ENCODE measurements at places on chromosomes 2 and 18.

DNA sequence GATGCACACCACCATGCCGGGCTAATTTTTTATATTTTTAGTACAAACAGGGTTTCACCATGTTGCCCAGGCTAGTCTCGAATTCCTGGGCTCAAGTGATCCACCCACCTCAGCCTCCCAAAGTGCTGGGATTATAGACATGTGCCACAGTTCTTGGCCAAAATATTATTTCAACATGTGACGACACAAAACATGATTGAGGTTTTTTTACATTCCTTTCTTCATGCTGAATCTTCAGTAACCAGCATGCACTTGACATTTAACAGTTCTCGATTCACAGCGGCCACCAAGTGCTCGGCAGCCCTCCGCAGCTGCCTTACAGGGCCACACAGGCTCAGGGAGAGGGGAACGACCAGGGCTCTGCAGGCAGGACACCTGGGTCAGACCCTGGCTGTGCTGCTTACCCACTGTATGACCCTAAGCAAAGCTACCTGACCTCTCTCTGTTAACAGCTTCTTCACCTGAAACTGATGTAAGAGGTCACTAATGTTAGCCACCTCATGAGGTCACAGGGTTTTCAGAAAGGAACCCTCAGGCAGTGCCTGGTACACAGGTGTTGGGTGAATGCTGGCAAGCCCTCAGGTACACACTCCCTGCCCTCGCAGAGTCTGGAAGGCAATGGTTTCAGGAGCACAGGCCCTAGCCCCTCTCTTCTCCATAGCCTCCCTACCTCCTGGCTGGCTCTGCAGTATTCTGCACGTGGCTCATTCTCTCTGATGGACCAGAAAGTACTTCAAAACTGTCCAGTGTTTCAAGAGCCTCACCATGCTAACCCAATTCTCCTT lies 25.7 kb downstream of the TUBB6 start:
- no peak for DNase-seq

GRCh38 chr2:72115110-72116080 lies 32.3 kb downstream of the CYP26B1 start:
- peak; percentile 97 for DNase-seq

GRCh38 chr2:173955004-173955403 lies 10.2 kb downstream of the SP3 start:
- no peak for DNase-seq

DNA sequence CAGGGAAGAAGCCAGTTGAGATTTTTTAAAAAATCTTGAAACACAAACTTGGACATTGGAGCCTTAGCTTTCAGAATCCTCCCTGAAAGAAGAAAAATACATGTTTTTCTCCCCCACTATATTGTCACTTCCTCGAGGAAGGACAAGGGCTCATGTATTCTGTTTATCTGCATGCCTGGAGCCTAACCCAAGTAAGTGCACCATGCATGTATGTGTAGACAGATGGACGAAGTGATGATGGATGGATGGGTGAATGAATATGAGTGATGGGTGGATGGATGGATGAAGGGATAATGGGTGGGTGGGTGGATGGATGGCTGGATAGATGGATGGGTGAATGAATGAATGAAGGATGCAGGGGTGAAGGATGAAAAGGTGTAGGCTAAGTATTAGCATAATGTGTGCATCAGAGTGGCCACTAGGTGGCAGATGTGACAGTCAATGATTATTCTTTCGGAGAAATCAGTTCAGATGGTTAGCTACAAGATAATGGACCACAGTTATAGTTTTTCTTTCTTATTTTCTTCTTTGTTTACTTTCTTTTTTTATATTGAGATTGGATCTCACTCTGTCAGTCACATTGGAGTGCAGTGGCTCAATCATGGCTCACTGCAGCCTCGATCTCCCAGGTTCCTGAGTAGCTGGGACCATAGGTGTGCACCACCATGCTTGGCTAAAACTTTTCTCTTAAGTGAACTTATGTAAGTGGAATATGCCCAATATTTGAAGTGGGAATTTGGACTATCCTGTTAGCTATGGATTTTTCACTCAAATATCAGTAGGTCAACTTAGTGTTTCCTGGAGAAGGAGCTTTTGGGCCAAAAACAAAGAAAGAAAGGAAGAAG lies 18.5 kb upstream of the CCDC93 start:
- peak; percentile 63 for DNase-seq

DNA sequence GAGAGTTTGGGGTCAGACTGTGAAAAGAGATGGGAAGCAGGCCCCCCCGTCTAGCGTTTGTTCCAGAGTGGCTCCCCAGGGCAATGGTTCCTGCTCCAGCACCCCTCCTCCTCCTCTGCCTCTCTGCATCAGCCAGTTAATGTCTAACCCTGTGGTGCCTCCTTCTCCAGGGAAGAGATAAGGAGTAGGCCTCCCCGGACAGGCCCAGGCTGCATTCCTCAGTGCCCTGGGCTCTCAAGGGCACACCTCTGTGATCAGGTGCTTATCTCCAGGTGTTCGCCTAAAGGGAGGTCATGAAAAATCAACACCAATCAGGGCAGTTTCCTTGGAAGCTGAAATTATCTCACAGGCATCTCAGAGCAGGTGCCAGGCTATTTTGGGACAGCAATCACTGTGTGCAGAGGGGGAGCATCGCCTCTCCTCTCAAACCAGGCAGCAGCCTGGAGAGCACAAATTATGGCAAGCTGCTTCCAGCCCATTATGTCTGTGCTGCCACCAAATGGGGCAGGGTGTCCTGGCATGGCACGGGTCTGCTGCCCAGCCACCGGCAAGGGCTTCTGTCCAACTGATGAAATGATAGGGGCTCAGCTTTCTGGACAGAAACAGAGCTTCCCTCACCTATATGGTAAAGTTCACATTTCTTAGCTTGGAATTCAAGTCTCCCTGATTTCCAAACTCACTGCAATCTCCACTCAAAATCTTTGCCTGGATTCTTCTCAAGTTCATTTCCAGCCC lies 255.8 kb upstream of the SLC14A2 start:
- DNase-seq: no peak

DNA sequence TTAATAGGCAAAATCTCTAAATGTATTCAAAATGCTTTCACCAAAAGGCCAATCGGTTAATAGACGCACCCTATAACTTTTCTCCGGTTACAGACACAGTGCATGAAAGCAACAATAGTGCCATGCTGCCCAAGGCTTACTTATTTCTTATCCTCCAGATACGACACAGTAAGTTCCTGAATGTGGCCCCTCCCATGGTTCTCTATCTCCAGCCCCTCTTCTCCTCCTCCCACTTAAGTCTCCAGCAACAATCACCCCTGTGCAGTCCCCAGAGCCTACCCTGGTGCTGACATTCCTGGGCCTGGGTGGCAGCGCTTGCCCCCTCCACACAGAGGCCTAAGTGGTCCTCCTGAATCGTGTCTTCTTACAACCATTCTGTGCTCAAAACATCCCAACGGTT lies 3.6 kb downstream of the KIDINS220 start:
- DNase-seq: no peak

- DNase-seq: peak; percentile 2
Measured at GRCh38 chr2:211513446-211513845, 957.0 kb downstream of the CPS1 start.

DNA sequence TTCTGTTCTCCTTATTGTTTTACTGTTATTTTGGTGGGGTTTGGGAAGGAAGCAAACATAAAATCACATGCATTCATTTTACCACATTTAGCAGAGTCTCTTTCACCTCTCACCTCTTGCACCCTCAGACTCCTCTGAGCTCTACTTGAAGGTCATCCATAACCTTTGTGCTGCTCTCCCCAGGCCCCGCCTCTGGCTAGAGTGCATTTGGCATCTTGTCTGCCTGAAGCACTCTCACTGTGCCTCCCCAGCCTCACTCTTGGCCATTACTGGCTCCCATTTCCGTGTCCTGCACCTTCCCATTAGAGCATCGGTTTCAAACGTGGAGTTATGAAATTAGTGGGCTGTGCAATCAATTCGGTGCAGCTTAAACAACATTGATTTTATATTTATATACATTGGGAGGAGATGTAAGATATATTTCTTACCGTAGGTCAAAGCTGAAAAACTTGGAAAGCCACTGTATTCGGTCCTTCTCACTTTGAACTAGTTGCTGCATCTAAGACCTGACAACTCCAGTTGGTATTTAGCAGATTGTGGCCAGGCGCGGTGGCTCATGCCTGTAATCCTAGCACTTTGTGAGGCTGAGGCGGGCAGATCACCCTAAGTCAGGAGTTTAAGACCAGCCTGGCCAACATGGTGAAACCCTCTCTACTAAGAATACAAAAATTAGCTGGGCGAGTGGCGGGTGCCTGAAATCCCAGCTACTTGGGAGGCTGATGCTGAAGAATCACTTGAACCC lies 6.9 kb upstream of the ZFAND2B start:
- DNase-seq: no peak

Measured in astrocyte of the hippocampus (primary cell).